CD8-positive, alpha-beta T cell (primary cell): ENCODE measurements at places on chromosomes 6 and 20.

DNA sequence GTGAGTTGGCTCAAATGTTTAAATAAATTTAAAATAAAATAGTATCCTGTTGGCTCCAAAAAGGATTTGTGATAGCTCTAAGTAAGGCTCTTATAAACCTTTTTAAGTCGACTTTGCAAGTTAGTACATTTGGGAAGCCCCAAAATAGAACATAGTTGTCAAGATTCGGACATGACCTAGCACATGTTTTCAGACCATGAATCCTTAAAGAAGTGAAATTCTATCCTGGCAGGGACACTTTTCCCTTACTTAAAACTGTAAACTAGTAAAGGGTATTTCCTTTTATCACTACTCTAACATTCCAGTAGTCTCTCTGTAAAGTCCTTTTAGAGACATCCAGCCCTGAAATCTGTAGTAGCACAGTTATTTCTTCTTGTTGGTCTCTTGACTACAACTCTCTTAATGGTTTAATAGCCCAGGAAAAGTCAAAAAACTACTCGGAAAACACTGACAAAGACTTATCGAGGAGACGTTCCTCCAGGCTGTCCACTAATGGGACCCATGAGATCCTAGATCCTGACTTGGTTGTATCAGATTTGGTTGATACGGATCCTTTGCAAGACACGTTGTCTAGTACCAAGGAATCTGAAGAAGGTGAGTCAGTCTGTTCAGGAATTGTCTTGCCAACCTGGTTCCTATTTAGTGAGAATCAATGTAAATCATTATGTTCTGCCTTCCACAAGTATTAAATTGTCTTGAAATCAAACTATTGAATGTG, 83.6 kb downstream of the SCAND1 start:
- no peak for DNase-seq

DNA sequence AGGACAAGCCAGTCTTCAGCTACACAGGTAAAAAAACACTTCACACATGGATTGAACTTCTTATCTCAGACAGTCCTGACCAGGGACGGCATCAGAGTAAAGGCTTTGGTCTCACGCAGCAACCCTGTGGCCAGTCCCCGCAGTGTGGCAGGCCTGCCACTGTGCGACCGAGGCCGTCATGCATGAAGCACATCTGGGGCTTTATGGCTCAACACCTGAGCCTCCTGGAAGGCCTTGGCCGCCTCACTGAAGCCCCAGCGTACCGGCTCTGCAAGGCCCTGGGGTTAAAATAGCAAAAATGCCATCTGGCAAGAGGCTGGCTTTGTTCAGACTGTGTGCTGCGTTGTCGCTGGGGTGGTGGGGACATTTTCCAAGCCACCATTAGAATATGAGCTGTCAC, 32.8 kb downstream of the TBC1D7 start:
- DNase-seq, result peak; percentile 37

DNA sequence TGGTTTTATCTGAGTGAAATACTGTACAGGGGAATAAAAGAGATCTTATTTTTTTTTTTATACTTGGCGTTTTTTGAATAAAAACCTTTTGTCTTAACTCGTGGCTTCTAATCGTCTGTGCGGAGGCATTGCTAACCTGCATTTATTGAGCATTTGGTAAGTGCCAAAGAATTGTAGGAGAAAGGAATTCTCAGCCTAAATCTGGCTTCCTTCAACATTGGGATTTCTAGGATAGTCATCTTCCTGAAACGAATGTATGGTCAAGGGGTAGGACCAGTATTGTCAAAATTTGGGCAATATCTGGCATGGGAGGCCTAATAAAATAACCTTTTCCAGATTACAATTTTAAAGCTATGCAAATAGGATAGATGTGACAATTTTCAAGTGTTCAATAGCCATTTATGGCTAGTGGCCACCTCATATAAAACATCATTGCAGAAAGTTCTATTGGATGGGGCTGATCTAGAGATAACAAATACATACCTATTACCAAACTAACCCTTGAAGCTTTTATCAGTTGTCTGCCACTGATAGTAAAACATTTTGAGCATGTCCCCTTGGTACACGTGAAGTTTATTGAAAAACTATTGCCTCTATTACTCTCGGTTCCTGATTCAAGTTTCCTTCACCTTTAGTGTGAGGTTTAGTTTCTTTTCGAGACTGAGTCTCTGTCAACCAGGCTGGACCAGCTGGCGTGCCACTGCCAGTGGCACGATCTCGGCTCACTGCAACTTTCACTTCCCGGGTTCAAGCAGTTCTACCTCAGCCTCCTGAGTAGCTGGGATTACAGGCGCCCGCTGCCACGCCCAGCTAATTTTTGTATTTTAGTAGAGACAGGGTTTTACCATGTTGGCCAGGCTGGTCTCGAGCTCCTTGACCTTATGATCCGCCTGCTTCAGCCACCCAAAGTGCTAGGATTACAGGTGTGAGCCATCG, 5.6 kb downstream of the PIM1 start:
- no peak for DNase-seq

DNA sequence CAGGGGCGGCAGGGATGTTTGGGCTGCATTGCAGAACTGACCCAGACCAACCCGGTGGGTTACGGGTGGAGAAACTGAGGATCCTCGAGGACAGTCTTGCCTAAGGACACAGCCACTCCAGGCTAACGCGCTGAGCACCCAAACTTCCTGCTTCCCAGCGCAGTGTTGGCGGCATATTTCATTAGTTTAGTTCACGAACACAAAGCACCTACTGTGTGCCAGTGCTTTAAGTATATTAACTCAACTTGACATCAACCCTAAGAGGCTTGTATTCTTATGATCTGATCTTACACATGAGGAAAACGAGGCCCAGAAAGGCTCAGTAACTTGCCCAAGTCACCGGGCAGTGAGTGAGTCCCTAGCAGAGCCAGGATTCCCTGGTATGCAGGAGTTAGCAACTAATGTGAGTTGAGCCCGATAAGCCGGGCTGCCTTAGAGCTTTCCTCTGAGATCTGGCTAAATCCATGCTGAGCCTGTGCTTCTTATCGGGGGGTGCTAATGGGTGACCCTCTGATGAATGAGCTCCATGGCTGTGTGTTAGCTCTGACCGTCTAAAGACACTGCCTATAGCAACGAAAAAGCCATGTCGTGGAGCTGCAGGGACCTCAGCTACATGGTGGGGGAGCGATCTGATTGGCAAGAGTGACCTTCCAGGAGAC, 92.7 kb downstream of the CD40 start:
- no peak for DNase-seq

DNA sequence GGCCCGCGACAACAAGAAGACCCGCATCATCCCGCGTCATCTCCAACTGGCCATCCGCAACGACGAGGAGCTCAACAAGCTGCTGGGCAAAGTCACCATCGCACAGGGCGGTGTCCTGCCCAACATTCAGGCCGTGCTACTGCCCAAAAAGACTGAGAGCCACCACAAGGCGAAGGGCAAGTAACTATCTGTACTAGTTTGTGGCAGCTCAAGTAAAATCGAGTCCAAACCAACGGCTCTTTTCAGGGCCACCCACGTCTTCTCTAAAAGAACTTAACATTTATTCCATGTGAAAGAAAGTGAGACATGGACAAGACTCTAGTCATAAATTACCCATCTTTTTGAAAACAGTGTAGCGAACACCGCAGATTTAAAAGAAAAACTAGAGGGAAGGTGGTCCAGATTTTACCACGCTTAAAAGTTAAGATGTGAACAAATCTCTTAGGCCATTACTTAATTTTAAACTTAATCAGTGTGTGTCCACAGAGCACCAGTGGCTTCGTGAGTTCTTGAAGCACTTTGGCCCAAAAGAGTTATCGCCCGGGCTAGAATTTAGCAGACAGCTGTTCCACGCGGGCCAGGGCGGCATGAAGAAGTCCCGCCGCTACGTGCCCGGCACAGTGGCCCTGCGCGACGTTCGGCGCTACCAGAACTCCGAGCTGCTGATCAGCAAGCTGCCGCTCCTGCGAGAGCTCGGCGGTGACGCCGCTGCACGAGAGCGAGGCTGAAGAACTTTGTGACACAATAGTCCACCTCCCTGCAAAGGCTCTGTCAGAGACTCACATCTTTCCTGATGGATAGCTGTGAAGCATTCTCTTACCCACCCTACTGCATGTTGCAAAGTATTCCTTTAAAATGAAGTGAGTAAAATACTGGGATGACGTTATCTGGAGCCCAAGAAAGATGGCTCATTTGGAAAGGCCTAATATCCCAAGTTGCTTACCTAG, 113.9 kb upstream of the PRSS16 start:
- peak; percentile 63 for DNase-seq

DNA sequence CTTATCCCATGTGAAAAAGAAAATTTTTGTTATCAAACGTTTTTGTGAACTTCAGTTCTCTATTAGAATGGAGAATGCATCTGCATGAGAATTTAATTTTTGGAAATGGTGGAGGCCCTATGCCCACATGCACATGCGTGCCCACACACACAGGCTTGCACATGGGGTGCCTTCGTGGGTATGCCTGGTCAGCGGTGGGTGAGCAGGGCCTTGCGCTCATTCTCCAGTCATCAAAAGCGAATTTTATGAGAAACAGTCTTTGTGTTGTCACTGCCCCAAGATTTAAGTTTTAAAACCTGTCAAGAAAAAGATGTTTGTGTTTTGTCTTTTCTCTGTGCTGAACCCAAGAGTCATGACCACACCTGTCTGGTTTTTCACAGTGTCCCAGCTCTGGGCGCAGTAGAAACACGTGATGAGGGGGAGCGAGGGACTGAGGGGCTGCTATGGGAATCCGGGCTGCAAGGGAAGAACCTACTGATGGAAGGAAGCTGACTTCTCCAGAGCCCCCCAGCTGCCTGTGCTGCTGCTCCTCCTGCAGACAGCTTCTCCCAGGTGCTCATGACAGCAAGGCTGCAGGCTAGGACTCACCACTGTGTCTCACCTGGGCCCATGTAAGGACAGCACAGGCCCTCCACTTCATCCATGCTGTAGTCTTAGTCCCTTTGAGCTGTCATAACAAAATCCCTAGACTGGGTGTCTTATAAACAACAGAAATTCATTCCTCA, 153.6 kb downstream of the SYCP2 start:
- DNase-seq, result no peak

- no peak for DNase-seq
Observed at GRCh38 chr6:110573136-110573535, 96.7 kb upstream of the SLC22A16 start.

DNA sequence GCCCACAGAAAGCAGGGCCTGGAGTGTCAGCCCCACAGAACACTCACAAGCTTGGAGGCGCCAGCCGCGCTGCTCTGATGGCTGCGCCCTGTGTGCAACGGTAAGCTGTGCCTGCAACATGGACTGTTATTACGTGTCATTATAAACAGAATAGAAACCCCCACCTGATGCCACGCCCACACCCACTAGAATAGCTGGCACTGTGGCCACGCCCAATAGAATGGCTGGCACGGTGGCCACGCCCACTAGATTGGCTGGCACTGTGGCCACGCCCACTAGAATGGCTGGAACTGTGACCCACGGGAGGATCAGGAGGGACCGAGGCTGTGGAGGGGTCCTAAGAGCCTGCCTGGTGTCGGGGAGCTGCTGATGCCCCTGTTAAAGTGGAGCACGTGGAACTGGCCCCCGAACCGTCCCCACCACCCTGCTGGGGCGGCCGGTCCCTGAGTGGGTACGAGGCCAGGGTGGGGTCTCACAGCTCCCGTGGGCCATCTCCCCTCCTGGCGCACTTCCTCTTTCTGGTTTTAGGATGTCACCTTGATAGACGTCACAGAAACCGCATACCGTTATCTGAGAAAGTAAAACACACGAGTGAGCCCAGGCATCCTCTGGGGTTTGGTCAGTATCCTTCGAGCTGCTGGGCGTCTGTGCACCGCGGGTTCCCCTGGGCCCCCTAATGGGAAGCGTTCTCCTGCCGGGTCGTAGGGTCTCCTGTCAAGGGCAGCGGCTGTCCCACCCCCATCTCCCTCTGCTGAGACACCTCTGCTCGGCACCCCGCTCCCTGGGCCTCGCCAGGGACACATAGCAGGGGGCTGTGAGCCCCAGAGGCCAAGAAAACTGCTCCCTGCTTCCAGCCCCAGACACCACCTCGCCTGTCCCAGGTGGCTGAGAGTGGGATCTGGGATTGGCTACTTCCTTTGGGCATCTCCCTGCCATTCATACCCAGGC, 25.4 kb downstream of the SLC17A9 start:
- peak; percentile 95 for DNase-seq
